ENCODE measurements at places on chromosomes 1 and 21. TPM values are rescaled to one million over a fixed set of nuclear protein-coding genes. Genes with fewer than 3 reads are reported as not detected.

Gene ADGRL2
- not detected for total RNA-seq

DNA sequence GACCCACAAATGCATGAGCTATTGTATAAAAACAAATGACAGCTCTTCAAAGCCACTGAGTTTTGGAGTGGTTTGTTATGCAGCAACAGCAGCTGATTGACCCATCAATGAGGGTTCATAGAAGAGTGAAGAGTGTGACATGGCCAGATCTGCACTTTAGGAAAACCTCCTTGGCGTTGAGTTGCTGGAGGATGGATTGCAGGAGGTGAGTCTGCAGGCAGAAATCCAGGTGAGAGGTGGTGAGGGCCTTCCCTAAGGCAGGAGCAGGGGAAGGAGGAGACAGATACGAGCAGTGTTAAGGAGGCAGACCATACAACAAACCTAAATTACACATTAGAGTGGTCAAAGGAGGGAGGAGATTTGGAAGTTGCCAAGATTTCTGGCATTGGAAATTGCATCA is 169.3 kb upstream of the CSF3R start:
- no peak for DNase-seq

DNA sequence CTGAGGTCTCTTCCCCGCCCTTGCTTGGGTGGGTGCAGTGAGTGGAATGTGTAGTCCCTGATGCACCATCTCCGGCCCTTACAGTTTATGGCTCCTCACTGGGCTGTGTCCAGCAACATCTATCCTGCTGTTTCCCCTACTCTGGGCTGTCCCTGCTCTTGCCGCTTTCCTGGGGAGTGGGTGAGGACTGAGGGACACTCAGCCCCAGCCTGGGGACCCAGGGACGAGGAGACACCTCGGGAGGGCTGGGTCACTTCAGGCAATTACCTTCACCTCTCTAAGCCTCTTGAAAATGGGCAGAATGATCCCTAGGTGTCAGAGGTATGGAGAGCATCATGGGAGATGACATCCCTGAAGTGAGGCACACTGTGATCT is 13.6 kb upstream of the LRP8 start:
- DNase-seq, result no peak

DNA sequence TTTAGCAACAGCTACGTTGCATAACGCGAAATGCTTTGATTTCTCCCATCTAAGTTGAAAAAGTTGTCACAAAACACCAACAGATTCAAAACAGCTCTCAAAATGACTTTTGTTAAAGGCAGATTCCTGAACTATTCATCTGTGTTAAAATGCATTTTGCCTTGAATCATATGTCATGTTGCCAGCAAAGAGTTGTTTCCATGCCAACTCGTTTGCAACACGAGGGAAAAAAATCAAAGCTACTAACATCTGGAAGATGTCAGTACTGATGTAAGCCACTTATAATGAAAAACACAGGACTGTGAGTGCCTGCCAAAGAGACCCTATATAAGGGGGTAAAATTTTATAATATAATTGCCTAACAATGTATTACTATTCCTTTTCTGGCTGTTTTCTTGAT is 182.7 kb upstream of the PTBP2 start:
- no peak for DNase-seq

- DNase-seq, result no peak
These were observed 485.4 kb upstream of the USP24 start for GRCh38 chr1:55700359-55701130.

DNA sequence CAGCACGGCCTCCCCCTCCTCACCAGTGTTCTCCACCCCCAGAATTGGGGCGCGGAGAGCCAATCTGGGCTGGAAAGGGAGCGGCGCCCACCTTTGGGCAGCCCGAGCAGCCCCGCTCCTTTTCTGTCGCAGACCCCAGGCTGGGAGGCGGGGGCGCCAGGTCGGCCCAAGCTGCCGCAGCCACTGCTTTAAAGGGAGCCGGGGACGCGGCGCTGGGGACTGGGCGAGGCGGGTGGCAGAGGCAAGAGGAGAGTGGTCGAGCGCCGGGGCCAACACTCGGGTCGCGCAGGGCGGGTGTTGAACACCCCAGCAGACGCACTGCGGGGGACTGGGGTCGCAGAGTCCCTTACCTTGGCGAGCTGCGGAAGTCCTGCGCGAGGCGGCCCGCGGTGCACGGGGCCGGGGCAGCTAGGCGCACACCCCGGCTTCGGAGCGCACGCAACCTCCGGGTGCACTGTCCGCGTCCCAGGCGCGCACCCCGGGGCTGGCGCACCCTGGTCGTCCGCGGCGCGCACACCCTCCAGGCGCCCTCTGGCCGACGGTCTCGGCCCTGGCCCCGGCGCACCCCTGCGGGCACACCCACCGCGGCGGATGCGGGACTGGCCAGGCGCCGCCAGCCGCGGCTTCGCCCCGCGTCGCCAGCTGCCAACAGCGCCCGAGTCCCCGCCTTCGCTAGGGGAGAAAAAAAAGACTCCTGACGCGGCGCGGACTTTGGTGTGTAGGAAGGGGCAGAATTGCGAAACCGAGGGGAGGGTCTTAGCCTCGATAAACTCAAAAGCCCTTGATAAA is at the start of gene KANK4:
Gene KANK4, minus strand, starts transcription at position 679 of the 789 bp plus-strand sequence. CDS start 37,870 bp downstream, outside the sequence.
- DNase-seq, result no peak

GRCh38 chr1:70205071-70205433 is 327 bp downstream of the LRRC40 start:
- DNase-seq, result no peak

- DNase-seq, result no peak
These were observed 13.2 kb upstream of the POU3F1 start for GRCh38 chr1:38059635-38060250.

GRCh38 chr1:204255225-204255624 is 41.4 kb upstream of the GOLT1A start:
- DNase-seq, result no peak

GRCh38 chr21:43278359-43278758 is 109.6 kb downstream of the CRYAA start:
- no peak for DNase-seq

Gene LYPD8
- total RNA-seq, result not detected

- DNase-seq, result no peak
These were observed 74.2 kb upstream of the QSOX1 start for GRCh38 chr1:180080439-180080838.

Gene TMEM82
- not detected for total RNA-seq

DNA sequence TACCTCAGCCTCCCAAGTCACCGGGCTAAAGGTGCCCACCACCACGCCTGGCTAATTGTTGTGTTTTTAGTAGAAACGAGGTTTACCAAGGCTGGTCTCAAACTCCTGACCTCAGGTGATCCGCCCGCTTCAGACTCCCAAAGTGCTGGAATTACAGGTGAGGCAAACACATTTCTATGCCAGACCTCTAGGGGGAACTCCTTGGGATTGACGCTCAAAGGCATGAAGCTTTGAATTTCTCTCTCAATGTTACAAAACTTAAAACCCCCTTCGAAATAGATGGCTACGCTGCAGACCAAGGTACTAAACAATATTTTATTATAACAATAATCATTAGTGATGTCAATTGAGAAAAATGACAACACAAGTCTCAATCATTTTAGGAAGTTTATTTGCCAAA is 330.0 kb downstream of the SETD4 start:
- DNase-seq, result no peak

Gene OMA1
- 27.7 TPM for total RNA-seq

Data from CD4-positive, alpha-beta T cell (primary cell).